ENCODE measurements at places on chromosomes 1 and 21. TPM values are rescaled to one million over a fixed set of nuclear protein-coding genes. Genes with fewer than 3 reads are reported as not detected.

DNA sequence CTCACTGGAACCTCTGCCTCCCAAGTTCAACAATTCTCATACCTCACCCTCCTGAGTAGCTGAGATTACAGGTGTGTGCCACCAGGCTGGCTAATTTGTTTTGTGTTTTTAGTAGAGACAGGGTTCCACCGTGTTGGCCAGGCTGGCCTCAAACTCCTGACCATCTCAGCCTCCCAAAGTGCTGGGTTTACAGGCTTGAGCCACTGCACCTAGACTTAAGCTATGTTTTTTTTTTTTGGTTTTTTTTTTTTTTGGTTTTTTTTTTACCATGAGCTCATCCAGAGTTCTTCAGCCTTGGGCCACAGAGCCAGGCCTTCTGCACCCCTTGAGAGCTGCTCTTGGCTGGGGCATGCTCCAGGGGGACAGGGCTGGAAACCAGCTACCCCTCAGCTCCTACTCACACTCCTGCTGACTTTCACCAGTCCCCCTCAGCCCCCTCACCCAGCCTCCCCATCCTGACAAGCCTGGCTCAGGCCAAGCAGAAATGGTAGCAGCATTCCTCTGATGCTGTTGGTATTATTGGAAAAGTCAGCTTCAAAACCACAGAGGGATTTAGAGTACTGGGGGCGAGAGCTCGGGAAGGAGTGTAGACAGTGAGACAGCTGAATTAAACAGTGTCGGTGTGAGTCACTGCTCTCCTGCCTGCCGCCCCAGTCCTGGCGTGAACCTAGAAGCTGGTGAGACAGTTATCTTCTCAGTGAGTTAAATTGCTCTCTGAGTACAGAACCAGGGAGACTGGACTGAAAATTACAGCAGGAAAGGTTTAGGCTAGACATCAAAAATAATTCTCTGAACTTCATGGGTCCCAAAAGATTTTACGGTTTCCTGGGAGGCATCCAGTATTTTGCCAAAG, 63.7 kb downstream of the NAV1 start:
- DNase-seq: no peak
- H3K27me3 ChIP-seq: peaks cover 2% of the 10 kb centered on the region
- no peaks in the 10 kb centered on the region for H3K36me3 ChIP-seq

- DNase-seq: no peak
- no peaks in the 10 kb centered on the region for H3K36me3 ChIP-seq
- H3K27me3 ChIP-seq: no peaks in the 10 kb centered on the region
These were observed 26.7 kb downstream of the PODN start for GRCh38 chr1:53088616-53089300.

GRCh38 chr1:218507355-218508002, 162.3 kb downstream of the TGFB2 start:
- H3K4me1 ChIP-seq: no peaks in the 10 kb centered on the region
- DNase-seq: no peak
- H3K27ac ChIP-seq: no peak overlapping the region
- no peak overlapping the region for H3K4me3 ChIP-seq
- no peaks in the 10 kb centered on the region for H3K36me3 ChIP-seq

GRCh38 chr1:170133766-170134495, 11.8 kb upstream of the NTMT2 start:
- no peak overlapping the region for H3K4me3 ChIP-seq
- H3K27me3 ChIP-seq: peaks cover 10% of the 10 kb centered on the region
- no peaks in the 10 kb centered on the region for H3K4me1 ChIP-seq
- H3K36me3 ChIP-seq: no peaks in the 10 kb centered on the region
- no peak overlapping the region for H3K27ac ChIP-seq
- DNase-seq: no peak

DNA sequence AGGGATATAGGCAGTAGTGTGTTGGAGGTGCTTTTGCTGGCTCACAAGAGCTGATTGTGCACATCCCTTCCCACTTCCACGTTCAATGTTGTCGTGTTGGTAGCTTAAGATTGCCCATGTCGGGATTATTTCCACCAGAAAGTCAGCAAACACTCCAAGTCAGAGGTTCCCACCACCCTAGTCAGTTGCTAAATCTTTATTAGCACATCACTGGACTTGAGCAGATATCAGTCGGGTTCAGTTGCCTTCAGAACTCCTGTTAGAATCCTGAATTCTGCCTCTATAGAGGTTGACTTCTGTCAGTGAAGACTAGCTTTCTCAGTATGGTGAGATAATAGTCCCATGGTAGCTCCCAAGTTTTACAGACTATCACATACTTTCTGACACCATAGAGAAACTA, 10.5 kb downstream of the AGL start:
- H3K27me3 ChIP-seq: no peaks in the 10 kb centered on the region
- no peak for DNase-seq
- no peak overlapping the region for H3K27ac ChIP-seq
- H3K4me1 ChIP-seq: no peaks in the 10 kb centered on the region
- no peak overlapping the region for H3K4me3 ChIP-seq
- H3K36me3 ChIP-seq: peaks cover 21% of the 10 kb centered on the region

GRCh38 chr1:229091721-229092136, 179.2 kb upstream of the RAB4A start:
- H3K4me1 ChIP-seq: no peaks in the 10 kb centered on the region
- no peak overlapping the region for H3K4me3 ChIP-seq
- no peak overlapping the region for H3K27ac ChIP-seq
- no peak for DNase-seq

DNA sequence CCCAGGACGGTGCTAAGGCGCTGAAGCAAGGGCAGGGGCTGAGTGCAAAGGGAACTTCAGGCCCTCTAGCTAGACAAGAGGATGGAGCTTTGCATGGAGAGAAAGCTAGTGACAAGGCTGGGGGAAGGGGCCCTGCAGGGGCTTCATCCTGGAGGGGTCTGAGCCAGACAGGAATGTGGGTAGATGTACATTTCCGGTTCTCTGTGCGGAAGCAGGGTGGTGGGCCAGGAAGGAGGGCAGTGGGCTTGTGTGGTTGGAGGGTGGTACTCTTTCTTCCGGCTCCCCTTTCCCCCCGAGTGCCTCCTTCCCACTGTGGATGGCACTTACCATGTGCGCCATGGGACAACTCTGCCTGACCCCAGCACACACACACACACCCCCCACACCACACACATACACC, 1.5 kb downstream of the KISS1 start:
- peaks cover 6% of the 10 kb centered on the region for H3K4me1 ChIP-seq
- no peak for DNase-seq
- no peaks in the 10 kb centered on the region for H3K36me3 ChIP-seq
- peaks cover 19% of the 10 kb centered on the region for H3K27me3 ChIP-seq
- H3K27ac ChIP-seq: no peak overlapping the region

DNA sequence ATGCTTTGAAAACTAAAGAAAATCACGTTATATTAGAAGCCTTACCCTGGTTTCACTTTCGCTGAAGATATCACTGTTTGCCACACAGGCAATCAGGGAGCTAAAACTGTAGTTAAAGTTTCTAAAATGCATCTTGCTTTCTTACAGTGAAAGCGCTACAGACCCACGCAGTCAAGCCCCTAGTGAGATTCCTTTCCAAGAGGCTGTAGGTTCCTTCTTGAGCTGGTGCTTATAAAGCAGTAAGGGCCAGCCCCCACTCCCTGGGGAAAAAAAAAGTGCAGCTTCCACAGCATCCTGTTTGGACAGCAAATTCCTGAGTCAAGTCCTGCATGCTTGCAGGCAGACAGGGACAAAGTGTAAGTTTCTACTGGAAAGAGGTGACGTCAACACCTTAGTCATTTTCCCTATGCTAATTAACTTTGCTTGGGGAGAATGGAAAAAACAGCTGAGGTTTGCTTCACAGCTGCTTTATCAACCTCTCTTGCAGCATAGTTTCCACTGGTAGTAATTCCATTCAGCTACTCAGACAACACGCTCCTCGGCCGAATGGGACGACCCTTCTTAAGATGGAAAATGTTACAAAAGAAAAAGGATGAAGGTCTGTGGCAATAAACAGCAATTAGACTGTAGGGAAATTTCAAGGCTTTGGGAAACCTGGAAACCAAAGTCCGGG, 14.7 kb upstream of the KCNE1 start:
- H3K27ac ChIP-seq: no peak overlapping the region
- peaks cover 9% of the 10 kb centered on the region for H3K4me1 ChIP-seq
- DNase-seq: no peak
- peaks cover 2% of the 10 kb centered on the region for H3K27me3 ChIP-seq

DNA sequence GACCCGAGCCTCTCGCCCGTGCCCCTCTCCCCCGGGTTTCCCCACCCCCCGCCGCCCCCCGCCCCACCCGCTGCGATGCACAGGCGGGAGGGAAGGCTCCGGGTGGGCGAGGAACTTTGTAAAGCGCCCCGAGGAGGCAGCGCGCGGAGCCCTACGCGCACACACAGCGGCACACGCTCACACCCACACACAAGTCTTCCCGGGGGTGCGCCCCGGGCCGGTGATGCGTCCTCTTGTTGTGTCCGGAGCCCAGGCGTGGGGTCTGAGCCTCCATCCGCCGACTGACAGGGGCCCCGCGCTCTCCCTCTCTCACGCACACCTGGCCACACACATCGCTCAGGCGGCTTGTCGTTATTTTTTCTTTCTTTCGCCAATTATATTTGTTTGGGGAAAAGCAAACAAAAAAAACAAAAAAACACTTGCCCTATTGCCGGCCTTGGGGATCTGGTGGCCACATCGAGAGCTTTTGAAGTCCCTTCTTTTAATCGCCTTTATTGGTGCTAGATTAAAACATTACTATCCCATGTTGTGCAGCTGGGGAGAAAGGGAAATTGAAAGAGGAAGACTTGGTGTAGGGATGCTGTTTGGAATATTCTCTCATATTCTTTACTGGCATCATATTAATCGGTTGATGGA, 770 bp downstream of the NTNG1 start:
- no peak overlapping the region for H3K27ac ChIP-seq
- no peak for DNase-seq
- H3K4me1 ChIP-seq: peaks cover 21% of the 10 kb centered on the region
- peaks cover 49% of the 10 kb centered on the region for H3K27me3 ChIP-seq
- peak overlapping the region; percentile 45 for H3K4me3 ChIP-seq

DNA sequence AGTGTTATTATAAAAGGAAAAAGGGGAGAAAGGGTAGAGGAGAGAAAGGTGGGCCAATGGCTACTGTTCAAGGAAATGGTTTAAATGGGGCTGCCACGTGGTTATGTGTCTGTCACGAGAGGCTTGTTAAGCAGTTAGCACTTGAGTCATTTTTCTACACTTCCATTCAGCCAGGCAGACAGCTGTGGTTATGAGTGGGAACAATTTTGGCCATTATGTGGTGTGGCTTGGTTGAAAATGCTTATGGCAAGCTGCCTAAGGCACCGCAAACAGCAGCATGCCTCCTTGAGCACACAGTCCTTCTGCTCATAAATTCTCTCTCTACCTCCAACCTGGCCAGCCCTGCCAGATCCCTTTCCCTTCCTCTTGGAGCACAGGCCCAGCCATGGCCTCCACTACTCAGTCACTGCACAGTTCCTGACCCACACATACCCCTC, 3.2 kb upstream of the SRM start:
- H3K27ac ChIP-seq: peak overlapping the region; percentile 69
- DNase-seq: peak; percentile 67
- no peak overlapping the region for H3K4me3 ChIP-seq
- peaks cover 46% of the 10 kb centered on the region for H3K36me3 ChIP-seq

DNA sequence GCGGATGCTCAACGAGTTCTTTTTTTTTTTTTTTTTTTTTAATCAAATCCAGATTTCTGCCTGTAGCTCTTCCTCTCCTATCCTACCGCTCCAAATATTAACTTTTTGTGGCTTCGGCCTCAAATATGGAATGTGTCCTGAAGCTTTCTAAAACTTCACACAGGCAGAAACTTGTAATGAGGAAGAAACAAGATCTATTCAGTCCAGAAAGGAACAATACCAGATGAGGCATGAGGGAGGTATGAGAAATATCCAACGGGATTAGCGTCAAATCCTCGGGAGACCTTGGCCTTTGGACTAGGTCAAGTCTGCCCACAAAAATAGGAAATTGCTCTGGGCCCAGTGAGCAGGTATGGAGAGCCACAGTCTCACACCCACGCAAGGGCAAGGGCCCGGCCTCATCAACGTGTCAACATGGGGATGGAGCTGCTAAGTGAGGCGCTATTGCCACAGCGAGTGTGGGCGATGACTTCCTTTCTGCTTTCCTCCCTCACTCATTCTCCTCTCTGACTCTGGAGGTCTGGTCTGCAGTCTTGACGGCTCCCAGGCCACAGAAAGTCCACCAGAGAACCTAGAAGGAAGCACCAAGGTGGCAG, 66.6 kb downstream of the BCAR3 start:
- H3K36me3 ChIP-seq: no peaks in the 10 kb centered on the region
- H3K27me3 ChIP-seq: peaks cover 31% of the 10 kb centered on the region
- no peak overlapping the region for H3K4me3 ChIP-seq
- H3K4me1 ChIP-seq: peaks cover 22% of the 10 kb centered on the region
- H3K27ac ChIP-seq: peak overlapping the region; percentile 44

- no peak overlapping the region for H3K27ac ChIP-seq
- no peaks in the 10 kb centered on the region for H3K27me3 ChIP-seq
- H3K36me3 ChIP-seq: peaks cover 24% of the 10 kb centered on the region
- peak; percentile 33 for DNase-seq
These were observed 19.8 kb downstream of the SPRTN start for GRCh38 chr1:231357831-231358354.

- H3K4me1 ChIP-seq: no peaks in the 10 kb centered on the region
- H3K36me3 ChIP-seq: no peaks in the 10 kb centered on the region
- H3K27me3 ChIP-seq: peaks cover 24% of the 10 kb centered on the region
- DNase-seq: no peak
- H3K27ac ChIP-seq: no peak overlapping the region
These were observed 76.0 kb upstream of the CTTNBP2NL start for GRCh38 chr1:112320058-112320457.

- no peak for DNase-seq
- no peaks in the 10 kb centered on the region for H3K36me3 ChIP-seq
- H3K27ac ChIP-seq: no peak overlapping the region
These were observed 50.9 kb downstream of the PRDM15 start for GRCh38 chr21:41827951-41828883.

GRCh38 chr1:108570998-108571401, 11.1 kb downstream of the EEIG2 start:
- H3K4me3 ChIP-seq: no peak overlapping the region
- H3K36me3 ChIP-seq: no peaks in the 10 kb centered on the region
- H3K27me3 ChIP-seq: no peaks in the 10 kb centered on the region
- H3K4me1 ChIP-seq: no peaks in the 10 kb centered on the region
- no peak overlapping the region for H3K27ac ChIP-seq

DNA sequence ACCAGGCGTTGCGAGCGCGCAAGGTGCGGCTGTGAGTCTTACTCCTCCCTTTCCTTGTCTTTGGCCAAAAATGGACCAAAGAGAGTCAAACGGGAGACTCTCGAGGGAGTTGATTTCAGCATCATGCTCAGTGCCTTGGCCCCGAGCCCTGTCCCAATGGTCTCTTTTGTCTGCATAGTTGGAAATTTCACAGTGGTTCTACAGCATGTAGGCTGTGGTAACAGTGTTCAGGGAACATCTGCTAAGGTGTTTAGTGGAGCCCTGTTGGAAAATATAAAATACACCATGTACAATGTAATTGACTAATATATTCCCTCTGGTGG, 2.7 kb downstream of the CACNA1E start:
- peaks cover 10% of the 10 kb centered on the region for H3K4me1 ChIP-seq
- peaks cover 84% of the 10 kb centered on the region for H3K27me3 ChIP-seq
- H3K27ac ChIP-seq: no peak overlapping the region
- no peak for DNase-seq
- H3K36me3 ChIP-seq: no peaks in the 10 kb centered on the region

The BTG2 gene
- total RNA-seq: 116 TPM

The UBXN10 gene
- 1.5 TPM for total RNA-seq

The AHCTF1 gene
- 26.9 TPM for total RNA-seq

The LMNA gene
- total RNA-seq: 93.6 TPM

The ESPN gene
- 0.96 TPM for total RNA-seq

The HUNK gene
- 0.05 TPM for total RNA-seq

The RIPPLY3 gene
- not detected for total RNA-seq

The ATAD3C gene
- 0.98 TPM for total RNA-seq

The THEMIS2 gene
- total RNA-seq: 58.9 TPM

The GJC2 gene
- total RNA-seq: 0.38 TPM

The SYNC gene
- total RNA-seq: not detected

All from activated CD4-positive, alpha-beta memory T cell treated with anti-CD3 and anti-CD28 coated beads, Interleukin-2, amount 10 ng/mL, durations not matched to agents 7 days and 5 days (primary cell).